ENCODE measurements at places on chromosomes 16 and 17.

DNA sequence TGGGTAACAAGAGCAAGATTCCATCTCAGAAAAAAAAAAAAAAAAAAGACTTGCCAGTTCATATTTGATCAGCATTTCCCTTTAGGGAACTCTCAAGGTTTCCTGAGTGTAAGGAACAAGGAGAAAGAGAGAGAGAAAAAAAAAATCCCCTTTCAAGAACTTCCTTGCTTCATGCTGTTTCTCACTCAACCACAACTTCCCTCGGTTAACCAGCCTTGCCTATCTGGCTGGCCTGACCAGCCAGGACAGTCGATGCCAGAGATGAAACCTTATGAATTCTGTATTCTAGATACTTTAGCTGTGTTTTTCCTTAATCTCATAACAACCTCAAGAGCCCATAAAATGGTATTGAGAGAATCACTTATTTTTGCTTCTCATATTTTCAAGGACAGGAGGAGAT lies 2.6 kb upstream of the N4BP1 start:
- no peak for DNase-seq

DNA sequence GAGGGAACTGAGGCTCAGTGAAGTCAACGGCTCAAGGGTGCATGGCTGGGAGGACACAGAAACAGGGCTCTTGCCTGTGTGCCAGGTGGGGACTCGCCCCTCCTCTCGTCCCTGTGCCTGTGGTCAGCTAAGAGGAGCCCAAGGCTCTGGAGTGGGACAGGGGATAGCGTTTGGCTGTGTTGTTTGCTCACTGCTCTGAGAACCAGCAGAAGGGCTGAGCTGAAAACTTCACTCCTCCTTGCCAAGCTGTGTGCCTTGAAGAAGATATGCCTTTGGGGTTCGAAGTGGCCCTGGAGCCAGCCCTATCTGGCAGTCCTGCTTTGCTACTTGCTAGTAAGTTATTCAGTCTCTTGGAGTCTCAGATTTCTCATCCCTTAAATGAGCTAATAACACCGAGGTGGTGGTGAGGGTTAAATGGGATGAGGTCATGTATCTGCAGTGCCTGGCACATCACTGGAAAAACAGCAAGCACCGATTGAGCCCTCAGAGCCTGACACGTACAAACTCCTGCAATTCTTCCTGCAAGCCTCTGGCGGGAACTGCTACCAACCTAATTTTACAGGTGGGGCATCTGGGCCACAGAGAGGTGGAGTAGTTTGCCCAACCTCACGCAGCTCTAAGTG lies 17.7 kb downstream of the FOXL1 start:
- no peak for DNase-seq

GRCh38 chr17:66417300-66417719 lies 114.9 kb downstream of the PRKCA start:
- no peak for DNase-seq

DNA sequence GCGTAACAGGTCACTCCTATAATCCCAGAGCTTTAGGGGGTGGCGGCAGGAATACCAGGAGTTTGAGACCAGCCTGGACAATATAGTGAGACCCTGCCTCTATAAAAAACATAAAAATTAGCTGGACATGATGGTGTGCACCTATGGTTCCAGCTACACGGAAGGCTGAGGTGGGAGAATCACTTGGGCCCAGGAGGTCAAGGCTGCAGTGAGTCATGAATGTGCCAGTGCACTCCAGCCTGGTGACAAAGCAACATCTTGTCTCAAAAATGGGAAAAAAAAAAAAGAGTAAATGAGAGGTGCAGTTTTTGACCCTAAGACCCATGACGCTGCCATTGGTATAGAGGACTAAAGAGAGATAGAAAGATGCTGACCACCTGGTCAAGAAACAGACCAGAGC lies 16.1 kb downstream of the PARN start:
- no peak for DNase-seq

- DNase-seq, result no peak
Measured at GRCh38 chr16:15865742-15866141, 8.9 kb upstream of the MYH11 start.
